ENCODE measurements at places on chromosomes 3 and 15.
A peak's percentile ranks its signal among the peaks of the same experiment; 100 is the strongest.

GRCh38 chr3:79767194-79767904 lies 449 bp downstream of the ROBO1 start:
- DNase-seq, result no peak

- DNase-seq, result no peak
Observed at GRCh38 chr15:43527016-43527801, 9.8 kb downstream of the MAP1A start.

GRCh38 chr3:99843590-99844258 lies 26.1 kb downstream of the CMSS1 start:
- DNase-seq, result no peak

GRCh38 chr3:62723166-62723913 lies 151.9 kb downstream of the CADPS start:
- DNase-seq, result no peak

GRCh38 chr15:38868326-38869114 lies 303.9 kb upstream of the RASGRP1 start:
- peak; percentile 73 for DNase-seq

DNA sequence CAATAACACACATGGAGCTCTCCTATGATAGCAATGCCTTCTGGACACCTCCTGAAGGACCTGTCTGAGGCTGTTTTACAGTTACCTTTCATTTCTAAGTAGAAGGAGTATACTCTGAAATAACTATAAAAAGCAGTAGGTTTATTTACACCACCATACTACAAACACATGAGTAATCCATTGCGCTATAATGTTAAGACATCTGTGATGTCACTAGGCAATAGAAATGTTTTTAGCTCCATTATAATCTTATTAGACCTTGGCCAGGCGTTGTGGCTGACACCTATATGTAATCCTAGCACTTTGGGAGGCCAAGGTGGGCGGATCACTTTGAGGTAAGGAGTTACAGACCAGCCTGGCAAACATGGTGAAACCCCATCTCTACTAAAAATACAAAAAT lies 24.7 kb downstream of the PXK start:
- no peak for DNase-seq

DNA sequence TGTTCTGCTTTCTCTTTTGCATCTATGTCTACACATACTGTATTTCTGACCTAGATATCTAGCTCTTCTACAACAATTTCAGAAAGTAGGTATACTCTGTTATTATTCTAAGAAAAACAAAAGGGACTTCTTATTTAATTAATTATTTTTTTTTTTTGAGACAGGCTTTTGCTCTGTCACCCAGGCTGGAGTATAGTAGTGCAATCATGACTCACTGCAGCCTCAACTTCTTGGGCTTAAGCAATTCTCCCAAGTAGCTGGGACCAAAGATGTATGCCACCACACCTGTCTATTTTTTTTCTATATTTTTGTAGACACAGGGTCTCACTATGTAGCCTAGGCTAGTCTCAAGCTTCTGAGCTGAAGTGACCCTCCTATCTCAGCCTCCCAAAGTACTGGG lies 130.6 kb downstream of the MBNL1 start:
- no peak for DNase-seq

DNA sequence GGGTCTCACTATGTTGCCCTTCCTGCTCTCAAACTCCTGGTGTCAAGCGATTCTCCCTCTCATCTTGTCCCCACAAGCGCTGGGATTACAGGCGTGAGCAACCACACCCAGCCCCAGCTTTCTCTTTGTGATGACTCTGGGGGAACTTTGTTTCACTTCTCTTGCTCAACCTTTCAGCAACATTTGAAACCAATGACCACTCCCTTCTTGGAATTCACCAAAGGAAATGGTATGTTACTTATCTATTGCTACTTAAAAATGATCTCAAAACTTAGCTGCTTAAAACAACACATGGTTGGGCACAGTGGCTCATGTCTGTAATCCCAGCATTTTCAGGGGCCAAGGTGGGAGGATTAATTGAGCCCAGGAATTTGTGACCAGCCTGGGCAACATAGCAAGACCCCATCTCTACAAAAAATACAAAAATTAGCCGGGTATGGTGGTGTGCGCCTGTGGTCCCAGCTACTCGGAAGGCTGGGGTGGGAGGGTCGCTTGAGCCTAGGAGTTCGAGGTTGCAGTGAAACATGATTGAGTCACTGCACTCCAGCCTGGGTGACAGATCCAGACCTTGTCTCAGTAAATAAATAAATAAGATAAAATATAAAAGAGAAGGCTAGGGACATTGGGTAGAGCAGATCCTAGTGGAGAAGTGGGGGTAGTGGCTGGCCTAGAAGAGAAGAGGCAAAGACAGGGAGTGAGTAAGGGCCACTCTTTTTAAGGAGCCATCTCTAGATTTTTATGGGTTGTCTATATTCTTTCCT lies 10.3 kb upstream of the COPG1 start:
- DNase-seq, result no peak

DNA sequence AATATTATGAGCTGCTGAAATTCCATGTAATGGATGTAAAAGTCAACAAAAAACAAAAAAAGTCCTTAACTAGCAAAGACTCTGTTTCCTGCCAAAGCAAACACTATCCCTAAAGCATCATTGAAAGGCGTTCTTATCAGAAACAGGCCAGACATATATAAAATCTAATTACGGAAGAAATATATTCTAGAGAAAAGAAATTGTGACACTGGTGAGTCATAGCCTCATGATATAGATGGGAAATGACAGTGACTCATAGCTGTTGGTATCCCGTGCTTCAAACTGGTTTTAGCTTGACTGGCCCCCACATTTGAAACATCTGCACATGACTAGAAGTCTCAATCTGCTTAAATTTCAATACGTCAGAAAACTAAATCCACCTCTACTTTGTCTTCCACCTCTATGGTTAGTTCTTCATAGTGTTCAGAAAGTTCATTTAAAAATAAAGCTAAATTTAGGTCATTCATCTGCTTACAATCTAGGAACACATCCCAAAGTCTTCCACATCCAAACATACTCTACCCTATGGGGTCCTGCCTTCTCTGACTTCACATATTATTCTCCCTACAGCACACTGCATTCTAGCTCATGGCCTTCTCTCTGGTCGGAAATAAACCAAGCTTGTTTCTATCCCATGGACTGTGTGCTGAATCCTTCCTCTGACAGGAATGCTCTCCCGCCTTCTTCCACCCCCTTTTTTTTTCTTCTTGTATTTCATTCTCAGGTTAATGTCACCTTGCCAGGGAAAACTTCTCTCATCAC lies 456.3 kb upstream of the ARRDC4 start:
- DNase-seq, result no peak

DNA sequence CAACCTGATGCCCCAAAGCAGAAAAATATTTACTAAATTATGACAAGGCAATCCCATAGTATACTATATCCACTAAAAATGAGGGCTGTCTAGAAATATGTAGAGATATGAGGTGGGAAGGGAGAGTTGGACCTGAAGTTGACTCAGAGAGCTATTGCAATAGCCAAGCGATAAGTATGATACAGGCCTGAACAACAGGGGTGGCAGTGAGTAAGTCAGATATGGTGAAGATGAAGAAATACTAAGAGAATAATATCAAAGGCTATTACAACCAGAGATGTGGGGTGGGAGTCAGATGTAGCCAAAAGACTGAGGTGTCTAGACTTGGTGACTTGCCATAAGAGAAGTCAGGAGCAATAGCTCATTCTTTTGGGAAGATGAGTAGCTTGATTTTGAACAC lies 9.2 kb downstream of the HSPBAP1 start:
- DNase-seq, result no peak

GRCh38 chr3:95971573-95971972 lies 842.8 kb upstream of the EPHA6 start:
- no peak for DNase-seq

DNA sequence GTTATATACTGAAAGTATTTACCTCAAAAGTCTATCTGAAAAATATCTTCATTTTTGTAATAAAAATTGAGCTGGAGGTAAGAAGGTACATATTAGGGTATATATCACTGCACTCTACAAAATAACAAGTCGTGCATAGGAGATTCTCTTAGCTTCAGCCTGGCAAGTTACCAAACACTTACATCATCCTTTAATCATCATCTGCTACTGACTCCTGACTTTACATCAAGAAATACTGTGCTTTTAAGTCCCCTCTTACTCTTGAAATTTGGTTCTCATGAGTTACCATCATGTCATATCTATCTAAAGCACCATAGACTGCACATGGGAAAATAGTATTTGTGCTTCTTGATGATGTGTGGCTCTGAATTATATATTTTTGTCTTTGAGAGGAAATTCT lies 50.8 kb downstream of the LYSMD4 start:
- peak; percentile 69 for DNase-seq

GRCh38 chr3:189455641-189456417 lies 175.4 kb upstream of the TP63 start:
- DNase-seq, result no peak

- DNase-seq, result no peak
Observed at GRCh38 chr3:150096700-150097587, 126.2 kb upstream of the PFN2 start.

- DNase-seq, result no peak
Observed at GRCh38 chr3:45538641-45538986, 55.9 kb upstream of the LIMD1 start.

- DNase-seq, result peak; percentile 62
Observed at GRCh38 chr3:124559846-124560574, 170.2 kb upstream of the UMPS start.

DNA sequence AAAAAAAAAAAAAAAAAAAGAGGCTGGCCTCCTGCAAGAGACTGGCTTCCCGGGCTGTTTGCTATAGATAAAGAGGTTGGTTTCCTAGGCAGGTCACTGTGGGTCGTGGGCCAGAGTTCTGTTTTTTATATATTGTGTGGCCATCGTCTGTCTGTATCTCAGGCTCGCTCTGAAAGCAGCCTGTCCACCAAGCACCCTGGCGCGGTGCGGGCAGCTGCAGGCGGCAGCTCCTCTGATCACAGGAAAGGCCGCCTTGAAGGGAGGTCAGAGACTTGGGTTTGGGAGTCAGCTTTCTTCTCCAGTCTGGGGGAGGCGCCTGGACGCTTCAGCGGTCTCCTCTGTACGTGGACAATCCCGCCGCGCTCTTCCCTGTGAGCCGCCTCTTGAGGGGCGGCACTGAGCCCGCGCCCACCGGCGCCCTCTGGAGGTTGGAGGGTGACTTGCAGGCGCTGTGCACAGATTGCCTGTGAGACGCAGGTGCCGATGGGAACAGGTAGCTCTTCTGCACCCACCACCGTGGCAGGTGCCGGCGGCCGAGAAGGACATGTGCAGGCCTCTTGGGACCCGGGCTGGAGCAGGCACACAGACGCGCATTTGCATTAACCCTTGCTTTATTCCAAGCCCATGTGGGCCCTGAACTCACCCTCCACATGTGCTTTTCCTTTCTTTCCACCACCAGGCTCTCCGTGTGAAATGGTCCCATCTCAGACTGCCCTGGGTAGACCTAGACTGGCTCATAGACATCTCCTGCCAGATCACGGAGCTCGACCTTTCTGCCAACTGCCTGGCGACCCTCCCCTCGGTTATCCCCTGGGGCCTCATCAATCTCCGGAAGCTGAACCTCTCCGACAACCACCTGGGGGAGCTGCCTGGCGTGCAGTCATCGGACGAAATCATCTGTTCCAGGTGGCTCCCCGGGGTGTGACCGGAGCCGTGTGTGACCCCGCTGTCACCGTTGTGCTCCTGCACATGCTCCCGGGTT lies 89.3 kb downstream of the LRRK1 start:
- no peak for DNase-seq

DNA sequence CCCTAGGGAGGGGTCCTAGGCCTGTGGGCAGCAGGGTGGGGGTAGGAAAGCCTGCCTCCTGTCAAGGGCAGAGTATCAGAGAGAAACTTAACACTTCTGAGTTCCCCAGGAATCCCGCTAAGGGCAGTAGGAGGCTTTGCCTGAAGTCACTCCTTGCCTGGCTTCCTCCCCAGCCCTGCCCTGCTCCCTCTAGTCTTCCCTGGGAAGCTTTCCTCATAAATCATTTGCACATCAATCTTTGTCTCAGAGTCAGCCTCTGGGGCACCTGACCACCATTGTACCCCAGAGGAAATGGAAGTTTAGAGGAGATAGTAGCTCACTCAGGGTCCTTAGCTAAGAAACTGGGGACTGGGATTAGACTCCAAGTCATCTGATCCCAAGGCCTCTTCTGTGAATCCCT lies 129.4 kb upstream of the TLE3 start:
- DNase-seq, result no peak

DNA sequence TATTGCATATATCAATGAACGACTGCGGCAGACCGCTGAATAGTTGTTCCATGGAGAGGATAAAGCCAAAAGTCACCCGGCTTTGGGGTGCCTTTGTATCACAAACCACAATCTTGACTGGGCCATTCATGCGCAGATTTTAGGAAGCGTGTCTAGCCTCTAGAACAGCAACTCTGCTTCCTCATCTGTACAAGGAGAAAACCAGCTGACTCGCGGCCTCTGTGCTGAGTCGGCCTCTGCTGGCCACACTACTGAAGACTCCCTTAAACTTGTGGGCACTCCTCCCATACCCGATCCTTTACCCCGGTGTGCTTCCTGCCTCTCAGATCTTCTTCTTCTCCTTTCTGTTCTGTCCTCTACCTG lies 872 bp downstream of the DLEC1 start:
- no peak for DNase-seq

- DNase-seq, result no peak
Observed at GRCh38 chr15:100075229-100075628, 266.5 kb downstream of the ADAMTS17 start.

- DNase-seq, result no peak
Observed at GRCh38 chr15:51104512-51104911, 9.8 kb upstream of the TNFAIP8L3 start.

- no peak for DNase-seq
Observed at GRCh38 chr3:126151562-126152302, 28.7 kb downstream of the ALDH1L1 start.

- no peak for DNase-seq
Observed at GRCh38 chr3:134876836-134877235, 81.8 kb downstream of the EPHB1 start.

DNA sequence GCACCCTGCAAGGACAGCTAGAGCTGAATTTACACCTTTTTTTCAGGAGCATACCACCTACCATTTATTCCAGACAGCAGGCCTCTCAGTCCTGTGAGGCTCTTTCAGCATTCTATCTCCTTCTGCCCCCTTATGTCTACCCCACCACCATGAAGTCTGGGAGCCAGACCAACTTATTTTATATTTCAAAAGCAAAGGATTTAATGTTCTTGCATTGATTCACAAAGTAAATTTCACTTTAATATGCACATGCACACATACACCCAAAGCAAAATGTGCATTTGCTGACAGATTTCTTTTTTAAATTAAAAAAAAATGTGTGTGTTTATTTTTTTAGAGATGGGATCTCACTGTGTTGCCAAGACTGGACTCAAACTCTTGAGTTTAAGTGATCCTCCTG lies 264.2 kb upstream of the LRRC3B start:
- DNase-seq, result no peak

DNA sequence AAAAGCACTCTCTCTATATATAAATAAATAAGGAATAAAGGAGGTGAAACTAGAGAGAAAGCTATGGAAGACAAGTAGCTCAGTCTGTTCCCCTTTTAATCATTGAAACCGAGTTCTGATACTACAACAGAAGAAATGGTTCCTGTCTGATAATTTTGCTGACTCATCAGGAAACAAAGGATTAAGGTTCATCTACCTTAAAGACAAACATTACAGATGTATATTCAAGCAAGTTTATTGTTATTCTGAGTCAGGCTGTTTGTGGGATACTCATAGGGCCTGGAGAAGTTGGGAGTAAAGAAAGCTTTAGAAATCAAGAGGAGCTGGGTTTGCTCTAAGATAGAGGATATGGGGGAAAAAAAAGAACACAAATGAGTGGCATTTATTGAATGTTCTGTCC lies 566.0 kb downstream of the ROBO2 start:
- no peak for DNase-seq

All from AG04450 (cell line).